ENCODE measurements at places on chromosomes 5 and 9.

- no peak for DNase-seq
Measured at GRCh38 chr9:69697475-69697874, 25.3 kb upstream of the APBA1 start.

GRCh38 chr9:24218656-24219055, 327.0 kb downstream of the IZUMO3 start:
- no peak for DNase-seq

DNA sequence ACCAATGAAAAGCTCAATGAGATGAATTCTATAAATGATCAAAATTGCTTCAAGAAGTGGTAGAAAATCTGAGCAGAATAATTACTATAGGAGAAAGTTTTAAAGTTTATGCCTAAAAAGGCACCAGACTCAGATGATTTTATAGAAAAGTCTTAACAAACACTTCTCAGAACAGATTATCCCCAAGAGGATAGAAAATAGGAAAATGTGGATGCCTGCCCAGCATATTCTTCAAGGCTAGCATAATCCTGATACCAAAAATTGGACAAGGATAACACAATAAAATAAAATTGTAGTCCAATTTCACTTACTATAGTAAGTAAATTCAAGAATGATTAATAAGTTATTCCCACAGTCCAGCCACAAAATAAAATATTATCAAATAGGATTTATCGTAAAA, 397.0 kb downstream of the NR2F1-AS1 start:
- DNase-seq = no peak

DNA sequence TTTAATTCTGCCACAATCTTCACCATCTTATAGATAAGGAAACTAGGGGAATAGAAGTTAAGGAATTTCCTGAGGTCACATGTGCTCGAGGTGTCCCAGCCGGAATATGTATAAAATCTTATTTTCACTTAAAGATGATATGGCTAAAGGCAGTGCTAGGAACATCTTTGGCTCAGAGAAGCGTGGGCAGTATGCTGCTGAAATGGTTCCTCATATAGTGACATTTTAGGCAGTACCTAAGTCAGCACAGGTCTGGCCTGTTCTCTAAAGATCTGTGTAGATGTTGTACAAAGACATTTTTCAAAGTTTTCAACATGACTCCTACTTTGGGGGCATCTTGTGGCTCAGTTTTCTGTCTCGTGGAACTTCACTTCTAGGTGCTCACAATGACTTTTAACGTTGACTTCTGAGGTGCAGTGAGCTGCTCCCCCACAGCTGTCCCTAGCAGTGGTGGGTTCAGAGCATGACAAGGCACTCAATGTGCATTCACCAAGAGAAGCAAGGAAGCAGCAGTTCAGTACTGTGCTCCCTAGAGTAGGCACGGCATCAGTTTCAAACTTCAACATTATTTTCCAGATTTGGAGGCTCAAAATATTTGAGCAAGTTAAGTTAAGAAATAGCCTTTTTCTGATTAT, 40.3 kb downstream of the TNFAIP8 start:
- no peak for DNase-seq

DNA sequence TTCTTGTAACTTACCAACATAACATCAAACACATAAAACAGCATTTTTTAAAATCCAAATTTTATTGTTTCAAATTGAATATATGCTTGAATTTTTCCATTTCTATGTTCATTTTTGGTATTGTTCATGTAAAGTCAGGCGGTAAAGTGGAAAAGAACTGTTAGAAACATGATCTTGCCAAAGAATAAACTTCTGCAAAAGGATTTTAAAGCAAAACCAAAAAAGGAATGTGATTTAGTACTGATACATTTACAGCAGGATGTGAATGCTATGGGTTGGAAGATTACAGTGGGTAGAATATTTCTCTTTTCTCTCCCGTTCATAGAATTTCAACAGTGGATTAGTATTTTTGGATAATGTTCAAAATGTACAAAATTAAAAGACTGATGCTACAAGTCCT, 277.2 kb upstream of the MPDZ start:
- no peak for DNase-seq

DNA sequence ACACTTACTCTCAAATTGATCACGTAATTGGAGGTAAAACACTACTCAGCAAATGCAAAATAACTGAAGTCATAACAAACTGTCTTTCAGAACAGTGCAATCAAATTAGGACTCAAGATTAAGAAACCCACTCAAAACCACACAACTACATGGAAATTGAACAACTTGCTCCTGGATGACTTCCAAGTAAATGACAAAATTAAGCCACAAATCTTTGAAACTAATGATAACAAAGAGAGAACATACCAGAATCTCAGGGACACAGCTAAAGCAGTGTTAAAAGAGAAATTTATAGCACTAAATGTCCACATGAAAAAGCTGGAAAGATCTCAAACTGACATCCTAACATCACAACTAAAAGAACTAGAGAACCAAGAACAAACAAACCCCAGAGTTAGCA, 540.5 kb upstream of the CDH18 start:
- DNase-seq = no peak
